CD8-positive, alpha-beta T cell (primary cell): ENCODE measurements at places on chromosomes 6 and 20.

GRCh38 chr6:9766240-9766915 lies 648.5 kb downstream of the TFAP2A start:
- no peak for DNase-seq

DNA sequence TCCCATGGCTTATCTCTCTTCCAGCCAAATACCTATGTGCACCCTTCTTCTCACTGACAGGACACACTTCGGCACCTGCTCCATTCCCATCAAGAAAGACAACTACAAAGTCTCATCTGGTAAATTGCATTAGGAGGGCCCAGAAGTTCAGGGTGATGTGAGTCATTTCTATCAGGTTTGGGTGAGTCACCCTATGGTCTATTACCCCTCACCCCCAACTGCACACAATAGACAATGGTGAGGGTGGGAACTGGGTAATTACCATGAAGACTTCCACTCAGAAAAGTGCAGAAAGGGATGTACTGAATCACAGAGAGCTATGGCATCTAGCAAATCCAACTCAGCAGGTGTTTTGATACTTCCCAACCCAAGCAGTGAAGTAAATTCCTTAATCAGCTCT lies 54.8 kb downstream of the OPN5 start:
- no peak for DNase-seq

- DNase-seq: no peak
Observed at GRCh38 chr20:22579711-22580697, 4.4 kb downstream of the FOXA2 start.

- no peak for DNase-seq
Observed at GRCh38 chr6:110613356-110613755, 136.9 kb upstream of the SLC22A16 start.

DNA sequence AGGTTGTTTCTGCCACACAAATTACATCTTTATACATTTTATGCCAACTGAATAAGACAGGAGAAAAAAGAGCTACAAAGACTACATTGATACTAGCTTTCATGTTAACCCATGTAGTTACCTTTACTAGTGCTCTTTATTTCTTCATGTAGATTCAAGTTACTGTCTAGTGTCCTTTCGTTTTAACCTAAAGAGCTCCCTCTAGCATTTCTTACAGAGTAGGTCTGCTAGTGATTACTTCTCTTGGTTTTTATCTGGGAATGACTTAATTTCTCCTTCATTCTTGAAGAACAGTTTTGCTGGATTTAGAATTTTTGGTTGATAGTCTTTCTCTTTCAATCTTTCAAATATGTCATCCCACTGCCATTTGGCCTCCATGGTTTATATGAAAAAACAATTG lies 21.2 kb upstream of the NOP56 start:
- DNase-seq: no peak
